ENCODE measurements at places on chromosomes 3 and 15.
A peak's percentile ranks its signal among the peaks of the same experiment; 100 is the strongest.

DNA sequence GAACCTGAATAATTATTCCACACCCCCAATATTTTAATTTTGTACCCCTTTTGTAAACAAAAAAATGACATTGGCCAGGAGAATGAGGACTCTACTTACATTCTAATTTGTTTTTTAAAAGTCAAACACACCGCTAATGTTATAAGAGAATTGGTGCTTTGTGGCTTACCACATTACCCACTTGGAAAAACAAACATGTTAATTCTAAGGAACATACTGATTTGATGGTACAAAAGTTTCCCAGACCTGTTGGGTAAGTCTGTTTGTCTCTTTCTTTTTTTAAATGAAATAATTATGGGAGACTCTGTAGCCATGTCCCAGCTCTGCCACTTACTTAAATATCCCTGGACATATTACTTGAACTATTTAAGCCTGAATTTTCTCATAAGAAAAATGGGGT, 352.5 kb upstream of the C2CD4B start:
- no peak for DNase-seq

GRCh38 chr15:58066042-58066867, 744 bp upstream of the ALDH1A2 start:
- no peak for DNase-seq

GRCh38 chr3:179806177-179806576, 153.3 kb downstream of the USP13 start:
- no peak for DNase-seq

DNA sequence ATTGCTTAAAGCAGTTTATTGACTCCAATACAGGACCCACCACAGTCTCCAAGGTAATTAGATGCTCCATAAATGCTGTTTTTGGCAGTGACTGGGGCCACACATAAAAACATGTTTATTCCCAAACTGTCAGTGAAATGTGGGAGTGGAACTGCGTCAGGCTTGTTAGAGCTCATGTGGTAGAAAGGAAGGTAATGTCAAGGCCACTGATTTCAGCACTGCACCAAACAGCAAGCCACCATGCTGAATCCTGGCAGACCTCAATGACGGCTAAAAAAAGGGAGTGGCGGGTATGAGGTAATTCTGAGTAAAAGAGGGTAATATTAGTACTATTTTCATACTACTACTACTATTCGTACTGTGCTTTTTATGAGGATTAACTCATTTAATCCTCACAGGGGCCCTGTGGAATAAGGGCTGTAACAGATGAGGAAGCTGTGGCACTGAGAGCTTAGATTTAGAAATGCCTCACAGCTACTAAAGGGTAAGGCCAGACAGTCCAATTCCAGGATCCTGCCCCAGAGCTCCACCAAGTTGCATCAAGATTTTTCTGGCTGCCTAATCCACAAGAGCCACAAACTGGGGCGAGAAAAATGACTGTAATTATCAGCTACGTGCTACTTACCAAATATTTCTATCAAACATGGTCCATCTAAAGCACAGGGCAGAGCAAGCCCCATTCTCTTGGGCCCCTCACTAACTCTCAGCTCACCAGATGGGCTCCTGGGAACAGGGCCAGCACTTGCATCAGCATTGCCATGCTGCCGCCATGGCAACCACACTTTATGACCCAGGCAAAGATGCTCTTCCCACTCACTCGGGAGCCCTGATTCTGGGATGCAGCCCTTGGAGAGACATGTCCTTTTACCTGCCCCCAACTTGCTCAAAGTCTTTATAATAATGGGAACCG, 83.6 kb upstream of the SPATA12 start:
- DNase-seq = peak; percentile 95

- DNase-seq = peak; percentile 66
These were observed 47.0 kb downstream of the DHX30 start for GRCh38 chr3:47849699-47850563.

DNA sequence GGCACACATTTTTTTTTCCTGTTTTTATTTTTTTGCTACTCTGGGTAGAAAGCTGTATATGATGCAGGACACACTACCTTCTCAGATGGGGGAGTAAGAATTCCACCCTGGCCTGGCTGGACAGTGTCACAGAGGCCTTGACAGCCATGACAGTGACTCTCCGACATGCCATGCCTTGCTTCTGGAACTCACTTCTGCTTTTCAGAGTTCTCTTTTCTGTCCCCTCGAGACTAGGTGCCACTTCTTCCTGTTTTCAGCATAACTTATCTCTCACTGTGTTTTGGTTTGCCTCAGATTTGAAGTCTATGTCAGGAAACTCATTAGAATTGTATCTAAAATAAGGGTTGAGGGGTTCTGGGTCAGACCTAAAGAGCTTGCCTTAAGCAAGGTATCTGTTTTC, 69.1 kb upstream of the SEC13 start:
- DNase-seq = peak; percentile 95

DNA sequence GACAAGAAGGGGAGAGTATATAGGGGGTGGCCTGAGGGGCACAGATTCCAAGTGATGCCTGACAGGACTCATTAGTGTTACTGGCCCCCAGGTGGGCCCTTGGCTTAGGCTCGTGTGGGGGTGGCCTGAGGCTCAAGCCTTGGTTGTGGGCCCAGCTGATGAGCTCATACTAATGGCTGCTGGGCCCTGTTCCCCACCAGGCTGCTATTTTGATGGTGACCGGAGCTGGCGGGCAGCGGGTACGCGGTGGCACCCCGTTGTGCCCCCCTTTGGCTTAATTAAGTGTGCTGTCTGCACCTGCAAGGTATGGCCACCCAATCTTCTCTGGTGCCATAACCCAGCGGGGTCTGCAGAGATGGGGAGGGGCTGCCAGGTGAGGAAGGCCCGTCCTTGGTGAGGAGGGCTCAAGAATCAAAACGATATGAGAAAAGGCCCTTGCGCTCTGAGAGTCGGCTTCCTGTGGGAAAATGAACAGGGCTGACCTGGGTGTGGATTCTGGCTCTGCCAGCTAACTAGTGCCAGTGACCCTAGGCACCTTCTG, 7.4 kb downstream of the CHRD start:
- DNase-seq = no peak

DNA sequence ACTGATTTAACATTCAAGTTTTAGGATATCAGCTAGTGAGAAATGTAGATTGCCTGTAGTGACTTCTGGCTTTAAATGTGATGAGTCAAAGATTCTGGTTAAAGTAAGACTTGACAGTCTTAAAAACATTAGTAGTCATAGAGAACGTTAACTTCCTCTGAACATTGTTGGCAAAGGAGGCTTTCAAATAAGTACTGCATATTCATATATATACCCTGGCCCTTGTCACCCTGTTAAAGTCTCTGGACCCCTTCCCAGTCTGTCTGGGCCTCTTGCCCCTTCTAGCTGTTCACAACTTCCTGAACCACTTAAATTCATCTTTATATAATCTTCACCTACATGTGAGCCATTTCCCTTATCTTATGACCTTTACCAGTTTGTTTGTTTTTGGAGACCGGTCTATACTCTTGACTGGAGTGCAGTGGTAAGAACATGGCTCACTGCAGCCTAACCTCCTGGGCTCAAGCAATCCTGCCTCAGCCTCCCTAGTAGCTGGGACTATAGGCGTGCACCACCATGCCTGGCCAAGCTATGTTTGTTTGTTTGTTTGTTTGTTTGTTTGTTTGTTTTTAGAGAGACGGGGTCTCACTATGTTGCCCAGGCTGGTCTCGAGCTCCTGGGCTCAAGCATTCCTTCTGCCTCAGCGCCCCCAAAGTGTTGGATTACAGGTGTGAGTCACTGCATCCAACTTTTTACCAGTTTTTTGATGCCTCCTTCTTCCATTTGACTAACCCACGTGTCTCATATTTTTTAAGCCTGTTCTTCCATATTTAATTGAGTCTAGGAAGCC, 64.4 kb upstream of the CRTC3 start:
- DNase-seq = no peak

GRCh38 chr3:56702490-56703315, 19.6 kb upstream of the TASOR start:
- DNase-seq = peak; percentile 90

- DNase-seq = peak; percentile 40
These were observed 6.9 kb upstream of the RFTN1 start for GRCh38 chr3:16520241-16520969.

DNA sequence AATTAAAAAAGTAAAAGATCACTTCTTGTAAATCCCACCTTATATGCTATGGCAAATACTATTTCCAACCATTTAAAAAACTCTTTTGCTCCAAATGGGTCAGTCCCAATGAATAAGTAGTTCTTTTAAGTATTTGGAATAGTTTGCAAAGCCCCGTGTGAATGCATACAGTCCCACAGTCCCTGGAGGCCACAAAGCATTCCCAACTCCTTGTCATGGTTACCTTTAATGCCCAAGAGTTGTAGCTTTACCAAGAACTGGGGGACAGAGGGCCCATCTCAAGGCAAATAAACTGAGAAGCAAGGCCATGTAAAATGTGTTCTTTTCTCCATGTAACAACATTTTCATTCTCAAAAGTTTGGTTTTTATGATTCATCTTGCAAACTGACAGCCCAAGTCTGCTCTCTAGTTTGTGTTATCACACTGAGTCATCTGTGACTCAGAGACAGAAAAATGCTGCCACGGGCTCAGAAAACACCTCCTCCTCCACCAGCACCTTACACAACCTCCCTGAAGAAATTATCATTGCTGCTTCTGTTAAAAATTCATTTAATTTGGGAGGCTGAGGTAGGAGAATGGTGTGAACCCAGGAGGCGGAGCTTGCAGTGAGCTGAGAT, 336.2 kb downstream of the ERC2 start:
- no peak for DNase-seq

- no peak for DNase-seq
These were observed 47.3 kb downstream of the ITGB5 start for GRCh38 chr3:124839896-124840295.

DNA sequence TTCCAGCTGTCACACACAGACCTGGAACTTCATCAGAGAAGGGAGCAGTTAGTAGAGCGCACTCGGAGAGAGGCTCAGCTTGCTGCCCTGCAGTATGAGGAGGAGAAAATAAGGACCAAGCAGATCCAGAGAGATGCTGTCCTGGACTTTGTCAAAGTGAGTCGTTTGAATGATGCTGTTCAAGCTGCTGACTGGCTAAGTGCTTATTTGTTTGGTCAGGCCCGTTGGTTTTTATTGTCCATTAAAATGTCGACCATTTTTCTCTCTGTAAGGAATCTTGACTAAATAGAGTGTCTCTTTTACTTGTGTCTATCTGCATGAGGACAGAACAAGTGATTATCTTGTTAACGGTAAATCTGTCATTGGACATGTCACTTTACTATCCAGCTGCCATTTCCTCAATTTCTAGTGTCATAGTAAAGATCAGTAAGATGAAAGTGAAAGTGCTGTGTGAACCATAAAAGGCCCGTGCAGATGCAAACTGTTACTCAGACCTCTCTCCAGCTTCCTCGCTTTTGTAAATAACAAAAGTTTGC, 56.9 kb downstream of the LRCH3 start:
- DNase-seq = no peak

GRCh38 chr3:114809668-114810413, 337.2 kb downstream of the ZBTB20 start:
- no peak for DNase-seq

GRCh38 chr3:134993011-134993410, 198.0 kb downstream of the EPHB1 start:
- no peak for DNase-seq

DNA sequence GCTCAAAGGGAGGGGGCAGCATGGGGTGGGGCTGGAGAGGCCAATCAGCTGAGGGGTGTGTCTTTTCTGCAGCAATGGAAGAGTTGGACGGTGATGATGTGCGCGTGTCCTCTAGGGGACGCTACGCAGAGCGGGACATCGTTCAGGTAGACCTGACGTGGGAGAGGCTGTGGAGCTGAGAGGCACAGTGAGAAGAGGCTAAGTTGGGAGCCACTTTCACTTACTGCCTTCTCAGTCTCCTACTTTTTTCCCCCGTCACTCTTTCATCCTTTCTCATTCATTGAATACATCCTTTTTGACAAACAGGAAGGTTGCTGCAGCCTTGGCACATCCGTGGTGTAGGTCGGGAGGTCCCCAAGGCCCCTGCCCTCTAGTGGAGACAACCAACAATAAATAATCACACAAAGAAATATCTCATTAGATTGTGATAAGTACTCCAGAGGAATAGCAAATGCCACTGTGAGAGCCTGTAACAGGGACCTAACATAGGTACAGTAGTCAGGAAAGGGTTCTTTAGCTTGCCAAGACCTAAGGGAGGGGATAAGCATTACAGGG, 4.4 kb upstream of the BRPF1 start:
- peak; percentile 90 for DNase-seq

DNA sequence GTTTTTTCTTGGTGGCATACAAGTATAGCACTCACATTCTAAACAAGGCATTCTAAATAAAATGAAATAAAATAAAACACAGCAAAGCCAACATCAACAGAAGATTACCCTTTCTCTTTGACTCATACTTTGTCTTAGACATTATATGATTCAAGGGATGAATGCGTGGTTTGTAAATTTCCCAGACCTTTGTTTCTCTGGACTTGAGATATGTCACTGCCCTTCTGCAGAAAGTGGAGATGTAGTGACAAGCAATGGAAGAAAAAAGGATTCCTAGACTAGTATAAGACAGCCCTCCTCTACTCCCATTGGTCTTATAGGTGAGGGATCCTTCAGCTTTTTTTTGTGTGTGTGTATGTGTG, 22.4 kb downstream of the NANOGP8 start:
- no peak for DNase-seq

GRCh38 chr3:131546441-131546840, 43.7 kb upstream of the MRPL3 start:
- DNase-seq = no peak

GRCh38 chr3:36852071-36852470, 87.7 kb upstream of the DCLK3 start:
- DNase-seq = no peak

GRCh38 chr3:69929019-69929418, 70.5 kb upstream of the SAMMSON start:
- no peak for DNase-seq

GRCh38 chr3:125129512-125129997, 73.8 kb upstream of the HEG1 start:
- peak; percentile 73 for DNase-seq

DNA sequence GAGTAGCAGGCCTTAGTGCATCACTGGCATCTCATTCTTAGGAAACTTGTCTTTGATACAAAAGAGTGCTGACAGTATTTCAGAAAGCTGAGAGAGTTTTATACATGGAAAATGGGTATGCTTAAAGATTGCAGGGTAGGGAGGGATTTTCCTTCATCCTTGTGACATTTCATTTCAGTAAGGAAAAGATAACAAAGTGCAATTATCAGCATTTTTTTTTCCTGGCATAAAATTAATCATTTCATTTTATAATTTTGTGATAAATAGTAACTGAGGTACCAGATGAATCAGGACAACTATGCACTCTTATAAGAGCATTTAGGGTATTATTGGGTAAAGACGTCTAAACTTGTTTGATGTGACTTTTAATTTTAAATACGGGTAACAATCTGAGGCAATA, 10.3 kb downstream of the KBTBD8 start:
- no peak for DNase-seq

GRCh38 chr3:44899683-44900367, 25.4 kb downstream of the TGM4 start:
- no peak for DNase-seq

DNA sequence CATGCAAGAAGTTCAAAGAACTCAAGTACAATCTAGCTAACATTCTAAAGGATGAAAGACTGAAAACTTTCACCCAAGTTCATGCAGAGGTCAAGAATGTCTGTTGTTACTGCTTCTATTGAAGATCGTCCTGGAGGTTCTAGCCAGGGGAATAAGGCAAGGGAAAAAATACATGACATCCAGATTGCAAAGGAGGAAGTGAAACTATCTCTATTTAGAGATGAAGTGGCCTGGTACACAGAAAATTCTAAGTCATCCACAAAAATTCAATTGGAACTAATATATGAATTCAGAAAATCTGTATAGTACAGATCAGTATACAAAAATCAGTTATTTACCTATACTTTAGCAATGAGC, 693.0 kb downstream of the NR2F2 start:
- DNase-seq = no peak

All from Karpas-422 (cell line).